GM13977 (cell line): ENCODE measurements at places on chromosomes 16 and 17.
A peak's percentile ranks its signal among the peaks of the same experiment; 100 is the strongest.

- DNase-seq = peak; percentile 8
These were observed 10.9 kb downstream of the ZACN start for GRCh38 chr17:76089680-76090516.

- DNase-seq = no peak
These were observed 39.5 kb downstream of the RCVRN start for GRCh38 chr17:9865586-9865985.

- peak; percentile 52 for DNase-seq
These were observed 1.2 kb downstream of the RTN4RL1 start for GRCh38 chr17:2023692-2024571.

- DNase-seq = no peak
These were observed 30.6 kb downstream of the C16orf74 start for GRCh38 chr16:85720302-85720637.

DNA sequence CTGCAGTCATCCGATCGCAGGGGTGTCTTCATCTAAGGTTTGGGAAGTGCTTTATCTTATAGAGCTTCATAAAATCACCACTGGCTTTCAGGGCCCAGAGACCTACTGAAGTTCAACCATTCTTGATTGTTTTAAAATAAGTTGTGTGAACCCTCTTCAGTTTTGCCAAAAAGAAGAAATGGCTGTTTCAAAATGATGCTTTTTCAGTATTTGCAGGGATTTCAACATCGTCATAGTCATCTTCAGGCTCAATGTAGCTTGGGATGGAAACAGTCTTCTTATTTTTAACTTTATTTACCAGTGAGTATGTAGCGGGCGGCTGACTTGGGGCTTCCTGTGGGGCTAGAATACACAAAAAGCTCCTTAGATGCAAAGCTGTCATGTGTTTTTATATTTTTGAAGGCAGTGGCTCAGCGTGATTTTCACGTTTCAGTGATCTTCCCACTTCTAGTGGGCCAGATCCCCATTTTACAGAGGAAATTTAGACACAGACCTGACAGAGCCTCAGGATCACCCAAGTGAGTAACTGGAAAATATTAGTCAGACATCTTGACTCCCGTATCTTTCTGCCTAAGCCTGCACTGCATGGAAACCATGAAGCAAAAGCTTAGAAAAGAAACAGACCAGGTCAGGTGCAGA is 19.1 kb upstream of the ZNF594 start:
- no peak for DNase-seq

GRCh38 chr16:70767377-70768202 is 33.4 kb downstream of the VAC14 start:
- no peak for DNase-seq

- DNase-seq = no peak
These were observed 28.8 kb upstream of the XYLT2 start for GRCh38 chr17:50317121-50317520.

- DNase-seq = peak; percentile 80
These were observed 6.5 kb upstream of the NUBP1 start for GRCh38 chr16:10737068-10737625.
